ENCODE measurements at places on chromosomes 7 and 10.

DNA sequence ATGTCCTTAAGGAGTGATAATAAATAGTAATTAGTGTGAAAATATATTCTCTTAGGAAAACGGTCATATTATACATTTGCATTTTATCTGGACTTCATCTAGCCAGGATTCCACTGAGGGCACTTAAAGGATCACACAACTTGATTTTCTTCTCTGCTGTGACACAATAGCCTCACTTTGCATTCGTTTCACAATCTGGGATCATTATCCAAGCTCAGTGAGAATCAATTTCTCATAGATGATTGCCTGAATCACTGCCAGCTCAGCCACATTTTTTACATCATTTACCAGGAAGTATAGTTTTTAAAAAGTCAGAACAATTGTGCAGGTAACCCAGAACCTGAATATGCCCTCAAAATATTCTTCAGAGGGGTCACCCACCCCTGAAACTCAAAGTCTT lies 68.9 kb downstream of the PTPRZ1 start:
- no peak for DNase-seq

DNA sequence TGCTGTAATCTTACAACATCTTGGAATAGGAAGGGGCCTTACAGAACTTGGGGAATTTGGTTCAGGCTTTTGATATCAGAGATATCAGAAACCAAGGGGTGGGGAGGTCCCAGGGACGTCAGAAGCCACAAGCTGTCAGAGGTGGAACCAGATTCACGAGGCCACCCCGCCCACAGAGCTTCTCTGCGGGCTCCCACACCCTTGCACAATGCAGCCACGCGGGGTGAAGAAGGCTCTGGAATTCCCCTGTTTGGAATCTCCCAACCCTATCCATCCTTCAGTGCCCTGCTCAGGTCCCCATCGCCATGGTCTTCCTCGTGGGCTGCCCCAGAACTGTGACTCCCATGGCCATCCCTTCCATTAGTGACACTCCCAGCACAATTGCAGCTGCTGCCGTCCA lies 247.1 kb upstream of the SHH start:
- no peak for DNase-seq

DNA sequence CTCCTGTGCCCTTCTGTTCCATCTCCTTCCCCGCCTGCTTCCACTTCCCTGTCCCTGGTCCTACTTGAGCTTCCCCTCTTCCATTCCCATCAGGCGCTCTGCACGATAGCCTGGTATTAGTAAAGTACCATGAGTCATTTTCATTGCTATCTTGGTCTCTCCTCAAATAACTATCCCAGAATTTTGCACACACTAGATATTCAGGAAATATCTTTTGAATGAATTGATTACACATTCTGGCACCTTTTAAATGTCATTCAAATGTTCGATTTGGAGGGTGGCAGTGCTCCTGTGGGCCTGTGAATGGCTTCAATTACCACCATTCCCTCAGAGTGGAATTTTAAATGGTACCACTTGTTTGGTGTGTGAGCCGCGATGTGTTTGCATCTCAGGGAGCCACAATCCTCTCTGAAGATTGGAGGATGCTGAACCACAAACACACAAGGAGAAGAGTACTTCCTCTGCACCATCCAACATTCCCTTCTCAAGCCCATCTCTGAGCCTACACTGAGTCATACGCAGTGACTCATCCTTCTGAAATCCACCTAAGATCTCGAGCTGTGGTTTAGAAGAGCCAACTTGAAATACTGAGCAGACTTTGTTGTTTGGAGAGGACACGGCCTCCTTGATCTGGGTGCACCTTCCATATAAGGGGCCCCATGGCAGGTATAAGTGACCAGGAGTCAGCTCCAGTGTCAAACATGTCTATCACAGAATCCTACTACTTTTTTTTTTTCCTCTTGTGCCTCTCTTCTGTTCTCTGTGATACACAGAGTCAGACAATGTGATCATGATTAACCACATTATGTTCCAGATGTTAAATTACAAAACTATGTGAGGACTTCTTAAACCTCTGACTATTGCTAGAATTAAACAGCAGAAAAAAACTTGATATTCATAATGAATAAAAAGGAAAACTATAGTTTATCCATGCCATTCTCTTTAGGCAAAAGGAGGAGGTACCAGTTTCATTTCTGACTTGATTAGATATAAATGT lies 81.9 kb downstream of the BMPER start:
- DNase-seq: no peak

DNA sequence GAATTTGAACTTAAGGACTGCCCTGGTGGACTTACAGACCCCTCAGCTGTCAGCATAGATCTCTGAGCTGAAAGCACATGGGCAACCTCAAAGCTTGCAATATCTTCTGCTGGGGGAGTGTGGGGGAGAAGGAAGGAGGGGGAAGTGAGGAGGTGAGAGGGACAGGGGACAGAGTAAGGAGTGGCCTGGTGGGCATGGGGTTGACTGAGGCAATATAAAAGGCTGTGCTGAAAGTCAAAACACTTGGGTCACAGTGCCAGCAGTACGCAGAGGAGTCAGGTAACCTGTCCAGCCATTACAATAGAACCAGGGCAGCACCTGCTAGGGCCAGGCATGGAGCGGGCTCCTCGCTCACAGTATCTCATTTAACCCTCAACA lies 43.2 kb downstream of the PPP1R3C start:
- no peak for DNase-seq

DNA sequence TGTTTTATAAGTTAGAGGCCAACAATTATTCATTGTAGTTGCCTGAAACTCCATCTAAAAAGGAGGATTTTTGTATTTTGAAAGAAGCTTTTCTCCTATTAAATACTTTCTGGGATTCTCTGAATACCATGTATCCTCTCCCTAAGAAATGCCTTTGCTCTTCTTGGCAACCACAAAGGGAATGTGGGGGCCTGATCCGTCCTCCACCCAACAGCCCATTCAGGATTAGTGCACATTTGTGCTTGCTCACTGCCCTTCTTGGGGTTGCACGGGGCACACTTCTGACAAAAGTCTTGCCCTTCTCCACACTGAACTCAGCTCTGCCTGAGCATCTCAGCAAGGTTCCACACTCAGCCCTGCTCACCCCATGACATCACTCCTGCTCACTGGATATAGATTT lies 194.2 kb downstream of the SLC25A13 start:
- DNase-seq: no peak

DNA sequence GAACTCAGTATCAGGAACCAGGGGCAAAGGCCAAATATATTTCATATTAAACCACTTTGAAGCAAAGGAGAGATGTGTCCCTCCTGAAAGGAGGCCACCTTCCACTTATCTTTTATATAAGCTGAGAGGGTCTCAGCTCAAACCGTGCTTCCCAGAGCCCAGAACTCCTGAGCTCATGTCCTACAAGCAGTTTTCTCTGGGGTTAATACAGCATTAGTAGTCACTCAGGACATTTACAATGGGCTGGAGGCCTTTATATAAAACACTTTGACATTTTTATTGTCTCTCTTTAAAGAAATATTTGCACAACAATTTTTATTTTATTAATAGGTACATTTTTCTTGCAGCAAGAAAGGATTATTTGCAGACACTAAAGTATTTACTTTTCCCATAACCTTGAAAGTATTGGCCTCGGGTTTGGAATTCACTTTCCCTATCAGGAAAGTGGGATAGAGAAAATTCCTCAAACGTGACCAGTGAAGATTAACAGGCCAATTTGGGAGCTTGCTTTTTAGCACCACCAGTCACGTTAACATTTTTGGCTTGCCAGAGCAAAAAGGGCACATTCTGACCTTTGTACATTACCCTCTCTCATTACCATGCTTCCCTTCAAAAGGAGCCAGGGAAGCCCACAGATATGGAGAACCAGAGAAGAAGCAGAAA lies 464.9 kb upstream of the NRP1 start:
- no peak for DNase-seq

DNA sequence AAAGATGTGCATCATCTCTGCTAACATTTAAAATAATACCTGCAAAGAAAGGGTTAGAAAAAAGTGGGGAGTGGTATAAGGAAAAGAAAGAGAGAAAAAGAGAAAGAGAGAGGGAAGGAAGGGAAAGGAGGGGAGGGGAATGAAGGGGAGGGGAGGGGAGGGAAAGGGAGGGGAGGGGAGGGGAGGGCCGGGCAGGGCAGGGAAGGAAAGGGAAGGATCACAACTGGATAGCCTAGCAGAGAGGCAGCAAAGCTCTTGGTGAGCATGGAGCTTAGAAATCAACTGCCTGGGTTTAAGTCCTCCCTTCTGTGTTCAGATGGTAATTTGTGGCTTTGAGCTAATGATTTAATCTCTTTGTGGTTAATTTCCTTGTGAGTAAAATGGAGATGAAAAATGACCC lies 5.4 kb upstream of the FAM237B start:
- no peak for DNase-seq

DNA sequence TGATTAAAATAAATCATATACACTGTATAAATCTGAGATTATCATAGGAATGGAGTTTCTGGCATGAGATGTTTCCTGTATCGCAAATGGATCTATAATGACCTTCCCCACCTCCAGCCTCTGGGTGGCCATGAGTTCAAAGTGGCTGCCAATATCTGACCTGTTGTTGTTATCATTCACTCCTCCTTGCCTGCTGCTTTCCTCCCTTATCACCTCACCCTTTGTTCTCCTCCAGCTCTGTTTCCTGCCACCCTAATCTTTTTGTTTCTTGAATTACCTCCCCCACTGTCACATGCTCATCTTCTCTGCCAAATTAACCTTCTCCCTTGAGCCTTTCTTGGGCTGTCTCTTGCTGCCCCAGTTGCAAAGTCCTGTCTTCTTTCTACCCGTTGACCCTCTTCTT lies 12.0 kb downstream of the SCD start:
- no peak for DNase-seq

DNA sequence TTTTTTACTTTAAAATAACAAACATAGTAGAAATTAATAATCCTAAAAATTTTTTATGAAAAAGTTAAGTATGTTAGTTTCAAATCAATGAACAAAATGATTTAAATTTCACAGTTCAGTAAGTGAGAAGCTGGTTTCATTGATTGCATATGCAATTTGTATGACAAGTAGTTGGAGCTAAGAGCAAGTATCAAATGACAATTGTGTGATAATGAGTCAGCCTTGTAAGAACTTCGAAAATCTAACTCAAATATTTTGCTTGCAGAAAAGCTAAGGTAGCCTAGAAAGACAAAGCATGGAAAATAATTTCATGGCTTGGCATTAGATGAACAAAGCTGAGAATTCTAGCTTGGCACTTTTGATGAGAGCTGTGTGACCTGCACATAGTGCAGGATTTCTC lies 111.5 kb downstream of the HDAC9 start:
- no peak for DNase-seq

GRCh38 chr7:115274-115911 lies 77.0 kb upstream of the FAM20C start:
- DNase-seq: no peak

DNA sequence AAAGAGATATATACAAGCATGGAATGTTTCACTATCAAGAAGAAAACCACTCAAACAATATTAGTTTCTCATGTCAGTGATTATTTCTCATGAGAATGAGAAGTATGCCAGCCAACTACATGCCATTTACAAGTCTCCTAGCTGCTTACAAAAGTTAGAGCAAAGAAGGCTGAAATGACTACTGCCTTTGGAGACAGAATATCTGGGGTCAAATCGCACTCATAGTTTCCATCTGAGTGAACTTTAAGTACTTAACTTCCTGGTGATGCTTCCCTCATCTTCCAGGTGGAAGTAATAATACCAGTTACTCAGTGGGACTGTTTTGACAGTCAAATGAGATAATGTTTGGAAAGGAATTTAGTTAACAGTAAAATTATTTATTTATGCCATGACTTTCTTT lies 42.0 kb upstream of the RHOBTB1 start:
- DNase-seq: no peak

DNA sequence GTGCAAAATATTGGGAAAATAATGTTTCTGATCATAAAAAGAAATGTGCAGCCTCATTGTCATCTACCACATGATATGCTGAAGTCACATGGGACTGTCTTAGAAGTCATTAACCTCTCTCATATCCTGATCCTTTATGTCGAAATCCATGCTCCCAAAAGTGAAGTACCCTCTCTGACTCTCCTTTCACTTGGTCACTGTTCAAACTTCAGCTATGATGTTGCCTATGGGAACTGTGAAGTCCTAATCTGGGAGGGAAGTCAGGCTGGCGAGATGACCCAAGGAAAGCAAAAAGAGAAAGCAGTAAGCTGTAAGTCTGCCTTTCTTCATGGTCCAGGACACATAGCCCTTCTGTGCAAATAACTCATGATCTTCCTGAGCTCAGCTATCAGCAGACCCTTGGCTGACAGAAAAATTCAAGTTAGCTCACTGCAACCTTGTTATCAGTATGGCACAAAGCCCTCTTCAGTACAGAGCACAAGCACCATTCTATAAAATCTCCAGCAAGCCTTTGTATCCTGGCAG lies 29.5 kb downstream of the WASL start:
- no peak for DNase-seq

- no peak for DNase-seq
These were observed 53.7 kb downstream of the SLC16A12 start for GRCh38 chr10:89481662-89482061.

- DNase-seq: no peak
These were observed 155.7 kb downstream of the PLPP4 start for GRCh38 chr10:120612756-120613155.

GRCh38 chr7:112080978-112081377 lies 125.2 kb downstream of the DOCK4 start:
- DNase-seq: no peak

DNA sequence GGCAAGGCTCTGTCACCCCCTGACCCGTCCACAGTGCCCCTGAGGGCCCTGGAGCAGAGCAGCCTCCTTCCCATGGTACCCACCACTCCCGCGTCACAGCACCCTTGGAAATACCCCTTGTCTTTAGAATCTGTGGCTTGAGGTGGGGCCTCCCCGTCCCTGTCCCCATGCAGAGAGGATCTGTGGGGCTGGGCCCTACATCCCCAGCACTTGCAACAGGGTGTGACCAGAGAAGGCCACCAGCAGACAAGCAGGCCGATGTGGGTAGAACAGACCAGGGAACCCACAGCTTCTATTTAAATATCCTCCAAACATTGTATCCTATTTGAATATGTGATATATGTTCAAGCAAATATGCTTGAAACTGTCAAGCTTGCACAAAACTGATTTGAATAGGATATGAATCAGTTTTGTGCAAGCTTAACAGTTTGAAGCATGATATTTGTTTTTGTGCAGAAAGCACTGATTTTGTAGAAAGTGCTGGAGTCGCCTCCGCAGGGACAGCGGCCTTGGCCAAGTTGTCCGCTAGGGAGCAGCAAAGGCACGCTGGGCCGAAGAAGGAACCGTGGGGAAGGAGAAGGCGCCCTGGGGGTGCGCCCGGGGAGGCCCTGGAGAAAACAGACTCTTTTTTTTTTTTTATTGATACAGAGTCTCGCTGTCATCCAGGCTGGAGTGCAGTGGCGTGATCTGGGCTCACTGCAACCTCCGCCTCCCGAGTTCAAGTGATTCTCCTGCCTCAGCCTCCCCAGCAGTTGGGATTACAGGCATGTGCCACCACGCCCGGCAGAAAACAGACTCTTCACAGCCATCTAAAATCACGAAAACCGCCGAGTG lies 2.2 kb downstream of the CFAP46 start:
- DNase-seq: no peak

- DNase-seq: no peak
These were observed 36.6 kb downstream of the TCERG1L start for GRCh38 chr10:131274883-131275282.

DNA sequence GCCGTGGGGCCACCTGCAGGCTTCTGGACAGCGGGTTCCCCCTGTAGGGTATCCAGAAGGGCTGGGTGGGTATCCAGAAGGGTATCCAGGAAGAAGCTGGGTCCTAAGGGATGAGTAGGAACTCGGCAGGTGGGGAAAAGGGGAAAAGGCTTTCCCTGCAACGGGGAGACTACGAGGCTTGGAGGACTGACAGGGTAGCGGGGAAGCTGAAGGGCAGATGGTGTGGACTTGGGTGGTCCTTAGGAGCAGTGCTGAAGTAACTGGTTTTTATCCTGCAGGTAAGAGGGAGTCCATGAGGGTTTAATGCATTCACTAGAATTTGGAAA lies 525 bp downstream of the UBE2D4 start:
- no peak for DNase-seq
